Iris pigment epithelial cell (primary cell): ENCODE measurements at places on chromosomes 5 and 9.

DNA sequence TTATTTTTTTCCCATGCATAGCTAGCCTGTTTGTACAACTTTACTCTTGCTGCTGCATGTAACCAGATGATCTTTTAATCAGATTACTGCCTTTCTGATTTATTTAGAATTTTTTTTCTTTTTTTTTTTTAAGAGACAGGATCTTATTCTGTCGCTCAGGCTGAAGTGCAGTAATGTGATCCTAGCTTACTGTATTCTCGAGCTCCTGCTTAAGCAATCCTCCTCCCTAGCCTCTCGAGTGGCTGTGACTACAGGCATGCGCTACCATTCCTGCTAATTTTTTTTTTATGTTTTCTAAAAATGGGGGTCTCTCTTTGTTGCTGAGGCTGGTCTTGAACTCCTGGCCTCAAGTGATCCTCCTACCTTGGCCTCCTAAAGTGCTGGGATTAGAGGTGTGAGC is 9.6 kb downstream of the DCP2 start:
- peak; percentile 30 for DNase-seq

DNA sequence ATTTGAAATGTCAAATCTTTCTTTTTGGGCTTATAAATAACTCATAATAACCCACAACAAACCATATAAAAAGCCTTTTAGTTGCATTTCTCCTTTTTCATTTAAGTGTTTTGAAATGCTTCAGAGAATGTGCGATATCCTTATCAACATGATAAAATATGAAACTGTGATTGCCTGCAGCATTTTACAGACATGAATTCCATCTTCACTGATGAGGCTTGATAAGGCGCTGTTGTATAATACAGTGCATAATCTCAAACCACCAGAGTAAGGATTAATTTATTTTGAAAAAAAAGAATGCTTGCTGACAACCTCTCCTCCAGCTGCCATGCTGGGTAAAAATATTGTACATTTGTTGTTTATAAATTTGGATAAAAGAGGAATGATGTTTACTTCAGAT is 216.8 kb downstream of the PBX3 start:
- DNase-seq = no peak

DNA sequence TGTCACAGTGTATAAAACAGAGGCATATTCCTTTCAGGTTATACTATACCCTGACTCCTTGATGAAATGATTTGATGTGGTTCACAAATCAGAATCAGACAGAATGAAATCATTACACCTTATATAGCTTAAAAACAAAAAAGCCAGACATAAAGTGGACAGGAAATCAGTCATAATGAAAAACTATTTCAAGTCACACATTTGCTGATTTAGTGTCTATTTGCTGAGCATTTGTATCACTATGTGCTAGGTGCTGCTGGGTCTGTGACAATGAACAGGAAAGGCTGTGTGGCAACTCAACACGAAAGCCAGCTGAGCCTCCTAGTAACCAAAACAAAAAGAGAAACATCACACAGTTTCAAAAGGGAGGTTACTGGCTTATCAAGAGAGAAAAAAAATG is 194.0 kb downstream of the EFNA5 start:
- DNase-seq = peak; percentile 72

- peak; percentile 79 for DNase-seq
Observed at GRCh38 chr5:38433160-38433861, 123.1 kb downstream of the LIFR start.

DNA sequence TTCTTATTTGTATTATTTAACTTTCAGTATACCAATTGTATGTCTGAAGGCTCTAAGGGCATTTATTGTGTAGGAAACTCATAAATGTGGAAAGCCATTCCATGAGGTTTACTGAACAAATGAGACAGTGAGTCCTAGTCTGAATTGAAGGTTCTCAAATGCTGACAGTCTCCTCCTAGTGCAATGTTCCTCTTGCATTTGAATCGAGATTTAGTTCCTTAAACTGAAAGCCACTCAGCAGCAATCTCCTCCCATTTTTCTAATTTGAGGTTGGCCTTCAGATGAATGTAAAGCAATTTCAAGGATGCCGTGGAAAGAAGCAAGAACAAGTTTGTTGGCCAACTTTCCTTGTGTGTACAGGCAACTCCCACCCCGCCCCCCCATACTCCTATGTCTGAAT is 493.2 kb upstream of the KLF4 start:
- DNase-seq = no peak

- no peak for DNase-seq
Observed at GRCh38 chr5:22504411-22504810, 348.7 kb downstream of the CDH12 start.

DNA sequence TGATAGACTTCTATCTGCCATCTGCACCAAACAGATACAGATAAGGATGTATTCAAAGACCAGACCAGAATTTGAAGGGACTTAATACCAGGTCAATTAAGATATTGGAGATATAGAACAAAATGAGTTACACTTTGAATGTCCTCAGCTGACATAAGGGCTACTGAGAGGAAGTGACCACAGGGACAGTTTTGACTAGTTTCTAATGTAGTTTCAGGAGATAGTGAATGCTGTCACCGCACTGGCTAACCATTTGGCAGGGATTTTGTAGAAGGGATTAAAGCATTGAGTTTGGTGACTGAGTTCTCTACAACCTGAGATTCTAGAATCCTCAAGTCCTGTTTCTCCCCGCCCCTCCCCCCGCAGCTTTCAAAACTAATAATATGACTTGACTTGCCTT is 22.7 kb downstream of the CCNH start:
- DNase-seq = no peak

GRCh38 chr5:75156585-75156984 is 80.1 kb downstream of the ANKRD31 start:
- DNase-seq = no peak

DNA sequence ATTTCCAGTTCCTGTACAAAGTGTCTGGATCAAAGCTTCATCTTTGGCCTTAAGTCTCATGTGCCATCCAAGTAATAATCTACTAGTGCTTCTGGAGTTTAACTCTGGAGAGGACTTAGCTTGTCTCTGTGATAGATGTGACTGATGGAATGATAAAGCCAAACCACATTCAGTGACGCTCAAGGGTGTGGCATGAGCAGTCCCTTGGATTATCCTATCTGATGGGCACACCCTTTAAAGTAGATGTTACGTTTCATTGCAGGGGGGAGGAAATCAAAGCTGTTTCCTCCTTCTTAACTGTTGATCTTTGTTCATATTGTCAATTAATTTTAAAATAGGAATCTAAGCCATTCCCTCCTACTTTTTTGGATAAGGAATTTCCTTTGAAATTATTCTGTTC is 8.5 kb upstream of the EGFLAM start:
- DNase-seq = no peak

DNA sequence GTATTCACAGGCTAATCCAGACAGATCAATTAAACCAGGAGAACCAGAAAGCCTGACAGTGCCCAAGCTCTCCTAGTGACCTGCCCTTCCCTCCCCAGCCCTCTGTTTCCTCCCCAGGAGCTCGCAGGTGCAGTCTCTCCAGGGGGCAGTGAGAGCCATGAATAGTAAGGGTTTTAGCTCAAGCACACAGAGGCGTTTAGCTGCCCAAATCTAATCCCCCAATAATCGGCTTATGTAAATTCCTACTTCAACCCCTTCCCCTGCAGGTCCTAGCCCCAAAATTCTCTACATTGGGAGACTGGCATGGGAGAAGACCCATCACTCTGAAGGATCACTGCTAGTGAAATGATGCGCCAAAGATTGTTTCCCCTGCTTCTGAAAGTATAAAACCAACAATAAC is 10.5 kb upstream of the TAL2 start:
- no peak for DNase-seq
